ENCODE measurements at places on chromosomes 12 and 14. TPM values are rescaled to one million over a fixed set of nuclear protein-coding genes. Genes with fewer than 3 reads are reported as not detected.

ESR2 gene
- 0.08 TPM for total RNA-seq

SSTR1 gene
- not detected for total RNA-seq

FSCB gene
- total RNA-seq = not detected

METTL25 gene
- total RNA-seq = 4.2 TPM

PARPBP gene
- total RNA-seq = 22.2 TPM

C12orf54 gene
- total RNA-seq = not detected

KRT74 gene
- total RNA-seq = not detected

TAS2R19 gene
- total RNA-seq = not detected

FGF23 gene
- not detected for total RNA-seq

TMEM132C gene
- total RNA-seq = not detected

TRIM9 gene
- 8.7 TPM for total RNA-seq

PTPRB gene
- total RNA-seq = 1.6 TPM

All from A549 treated with ZK216348 at 1 μM for 4 hours (cell line).